ENCODE measurements at places on chromosomes 5 and 9.

DNA sequence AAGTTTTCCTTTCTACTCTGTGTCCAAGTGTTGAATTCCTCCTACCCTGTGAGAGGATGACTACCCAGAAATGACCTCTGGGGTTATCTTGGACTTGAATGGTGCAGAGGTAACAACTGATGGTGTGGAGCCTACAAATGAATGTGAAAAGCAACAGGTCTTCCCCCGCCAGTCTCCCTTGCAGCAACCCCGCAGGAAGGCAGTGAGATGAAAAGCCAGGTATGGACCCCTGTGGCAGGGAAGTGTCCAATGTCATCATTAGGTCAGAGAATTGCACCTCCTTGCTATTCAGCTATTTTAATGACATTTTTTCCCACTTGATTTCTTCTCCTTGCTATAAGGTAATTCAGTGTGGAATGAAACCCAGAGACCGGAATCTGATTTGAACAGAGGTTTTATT, 58.5 kb downstream of the MAT2B start:
- DNase-seq, result no peak

DNA sequence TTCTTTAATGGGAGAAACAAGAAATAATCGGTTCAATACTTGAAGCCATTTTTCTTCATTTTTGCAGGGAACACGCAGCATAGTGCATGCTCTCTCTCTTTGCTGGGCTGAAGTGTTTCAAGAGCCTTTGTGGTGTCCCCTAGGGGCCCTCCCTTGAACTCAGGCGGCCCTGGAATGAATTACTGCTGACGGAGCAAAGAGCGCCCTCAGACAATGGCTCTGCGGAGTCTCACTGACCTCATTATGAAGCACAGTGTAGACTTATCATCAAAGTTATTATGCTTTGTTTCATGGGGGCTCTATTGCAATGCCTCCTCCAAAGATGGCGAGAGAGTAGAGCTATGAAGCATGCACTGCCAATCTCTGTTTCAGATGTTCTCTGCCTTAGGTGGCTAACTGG, 64.8 kb upstream of the ADCY2 start:
- DNase-seq, result peak; percentile 14

DNA sequence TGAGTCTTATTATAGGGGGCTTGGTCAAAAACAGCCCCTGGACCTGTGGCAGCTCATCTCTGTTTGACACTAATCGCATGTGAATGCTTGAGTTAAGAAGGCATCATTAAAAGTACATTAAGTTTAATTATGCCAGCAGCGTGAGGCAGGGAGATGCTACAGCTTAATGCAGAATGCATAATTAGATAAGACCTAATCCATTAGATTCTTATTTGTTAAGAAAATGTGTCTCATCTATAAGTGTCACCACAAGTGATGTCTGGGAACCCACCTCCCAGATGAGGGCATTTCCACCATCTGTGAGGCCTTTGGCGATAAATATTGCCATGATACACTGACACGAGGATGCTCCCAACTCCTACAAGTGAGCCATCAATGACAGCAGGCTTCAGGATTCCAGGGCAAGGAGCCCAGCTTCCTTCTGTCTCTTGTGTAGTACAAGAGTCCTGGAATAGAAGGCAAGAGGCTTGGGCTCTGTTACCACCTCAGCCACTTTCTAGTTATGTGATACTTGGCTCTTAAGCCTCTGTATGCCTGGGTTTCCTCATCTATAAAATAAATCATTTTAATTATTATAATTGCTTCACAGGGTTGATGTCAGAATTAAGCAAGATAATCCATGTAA, 202.7 kb downstream of the FAM114A2 start:
- DNase-seq, result no peak

- DNase-seq, result no peak
Measured at GRCh38 chr9:123089040-123089439, 55.6 kb downstream of the GPR21 start.

DNA sequence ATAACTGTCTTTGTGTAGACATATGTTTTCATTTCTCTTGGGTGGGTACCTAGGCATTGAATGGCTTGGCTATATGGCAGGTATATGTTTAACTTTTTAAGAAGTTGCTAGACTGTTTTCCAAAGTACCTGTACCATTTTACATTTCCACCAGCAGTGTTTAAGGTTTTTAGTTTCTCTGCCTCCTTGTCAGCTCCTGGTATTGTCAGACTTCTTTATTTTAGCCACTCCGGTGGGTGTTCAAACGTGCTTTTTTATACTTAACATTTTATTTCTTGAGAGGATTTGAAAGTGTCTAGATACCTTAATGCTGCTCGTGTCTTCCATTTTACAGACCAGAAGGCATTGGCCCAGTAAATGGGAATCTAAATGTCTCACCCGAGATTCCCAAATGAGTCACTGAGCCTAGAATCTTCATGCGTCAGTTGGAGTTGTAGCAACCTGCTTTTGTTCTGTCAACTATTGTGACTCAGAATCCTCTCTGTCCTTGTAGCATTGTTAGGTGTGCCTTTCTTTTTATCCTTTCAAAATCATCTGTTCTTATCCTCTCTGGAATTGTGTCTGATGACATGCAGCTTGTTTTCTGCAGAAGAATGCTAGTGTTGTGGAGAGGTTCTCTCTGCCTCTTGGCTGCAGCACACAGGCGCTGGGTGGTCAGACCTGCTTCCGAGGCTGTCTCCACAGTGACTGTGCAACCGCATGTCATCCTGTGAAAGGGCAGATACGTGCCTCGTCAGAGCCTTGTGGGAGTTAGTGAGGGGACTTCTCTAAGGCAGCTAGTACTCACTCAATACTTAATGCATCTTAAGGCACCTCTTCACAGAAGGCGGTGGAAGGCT, 291.8 kb downstream of the AOPEP start:
- no peak for DNase-seq

GRCh38 chr5:20619591-20619990, 631.6 kb upstream of the CDH18 start:
- no peak for DNase-seq

DNA sequence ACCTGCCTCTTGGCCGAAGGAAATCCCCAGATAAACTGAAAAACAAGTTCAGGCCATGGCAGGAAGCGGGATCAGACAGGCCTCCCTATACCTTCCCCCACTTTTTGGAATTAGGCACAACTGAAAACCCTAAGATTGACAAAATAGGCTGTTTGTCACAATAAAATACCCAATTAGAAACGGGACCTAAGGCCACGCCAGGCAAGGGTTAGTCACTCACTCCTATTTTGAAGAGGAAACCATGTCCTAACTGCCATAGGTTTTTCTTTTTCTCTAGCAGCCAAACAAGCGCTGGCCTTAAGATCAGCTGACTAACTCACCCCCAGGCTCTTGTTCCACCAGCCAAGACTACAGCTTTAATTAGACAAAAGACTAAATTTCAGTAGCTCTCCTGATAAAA, 11.9 kb downstream of the FBP2 start:
- no peak for DNase-seq

GRCh38 chr9:89425921-89426383, 72.0 kb downstream of the SEMA4D start:
- no peak for DNase-seq

- DNase-seq, result no peak
Measured at GRCh38 chr9:86638109-86638508, 283.9 kb upstream of the TUT7 start.

GRCh38 chr5:80239680-80240367, 16.0 kb downstream of the SERINC5 start:
- no peak for DNase-seq

DNA sequence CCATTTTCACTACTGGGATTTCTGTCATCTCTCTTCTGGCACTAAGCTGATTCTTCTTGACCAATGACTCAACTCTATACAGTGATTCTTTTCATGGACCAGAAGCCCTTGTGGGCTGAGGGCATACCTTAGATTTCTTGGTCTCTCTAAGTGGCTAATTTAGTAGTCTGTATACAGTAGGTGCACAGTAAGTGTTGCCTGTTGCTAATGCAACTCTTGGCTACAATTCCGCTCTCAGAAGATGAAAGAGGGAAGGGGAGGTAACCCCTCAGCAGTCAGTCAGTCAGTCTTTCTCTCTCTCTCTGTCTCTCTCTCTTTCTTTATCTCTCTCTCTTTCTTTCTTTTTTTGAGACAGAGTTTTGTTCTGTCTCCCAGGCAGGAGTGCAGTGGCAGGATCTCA, 115.1 kb upstream of the PANK3 start:
- no peak for DNase-seq

DNA sequence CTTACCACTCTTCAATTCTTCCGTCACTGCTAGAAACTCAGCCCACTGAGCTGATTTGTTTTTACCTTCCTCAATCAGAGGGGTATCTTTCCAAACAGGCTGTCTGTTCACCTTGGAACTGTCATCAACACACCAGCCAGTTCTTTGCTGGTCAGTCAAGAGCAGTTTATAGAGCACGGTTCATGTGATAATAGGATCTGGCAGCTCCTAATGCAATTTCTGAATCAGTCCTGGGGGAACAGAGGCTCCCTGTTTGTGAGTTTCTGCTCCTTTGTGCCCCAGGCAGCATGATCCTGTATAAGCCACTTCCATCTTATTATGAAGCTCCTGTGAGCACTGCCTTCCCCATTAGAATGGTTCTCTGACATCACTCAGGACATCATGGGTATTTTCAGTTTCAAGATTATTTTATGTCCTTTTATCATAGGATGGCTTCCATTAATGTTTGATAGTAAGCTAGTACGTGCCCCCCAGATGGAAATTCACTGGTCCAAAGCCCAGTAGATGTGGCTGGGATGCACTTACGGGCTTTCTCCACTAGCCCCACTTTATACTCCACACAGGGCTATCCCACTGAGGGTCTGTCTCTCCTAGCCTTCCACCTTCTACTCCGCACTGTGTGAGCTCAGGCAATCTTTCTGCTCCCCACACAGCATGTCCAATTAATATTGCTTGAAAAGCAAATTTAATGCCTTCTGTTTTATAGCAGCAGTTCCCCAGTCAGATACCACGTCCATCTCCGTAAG, 85.5 kb upstream of the SPIN1 start:
- no peak for DNase-seq

DNA sequence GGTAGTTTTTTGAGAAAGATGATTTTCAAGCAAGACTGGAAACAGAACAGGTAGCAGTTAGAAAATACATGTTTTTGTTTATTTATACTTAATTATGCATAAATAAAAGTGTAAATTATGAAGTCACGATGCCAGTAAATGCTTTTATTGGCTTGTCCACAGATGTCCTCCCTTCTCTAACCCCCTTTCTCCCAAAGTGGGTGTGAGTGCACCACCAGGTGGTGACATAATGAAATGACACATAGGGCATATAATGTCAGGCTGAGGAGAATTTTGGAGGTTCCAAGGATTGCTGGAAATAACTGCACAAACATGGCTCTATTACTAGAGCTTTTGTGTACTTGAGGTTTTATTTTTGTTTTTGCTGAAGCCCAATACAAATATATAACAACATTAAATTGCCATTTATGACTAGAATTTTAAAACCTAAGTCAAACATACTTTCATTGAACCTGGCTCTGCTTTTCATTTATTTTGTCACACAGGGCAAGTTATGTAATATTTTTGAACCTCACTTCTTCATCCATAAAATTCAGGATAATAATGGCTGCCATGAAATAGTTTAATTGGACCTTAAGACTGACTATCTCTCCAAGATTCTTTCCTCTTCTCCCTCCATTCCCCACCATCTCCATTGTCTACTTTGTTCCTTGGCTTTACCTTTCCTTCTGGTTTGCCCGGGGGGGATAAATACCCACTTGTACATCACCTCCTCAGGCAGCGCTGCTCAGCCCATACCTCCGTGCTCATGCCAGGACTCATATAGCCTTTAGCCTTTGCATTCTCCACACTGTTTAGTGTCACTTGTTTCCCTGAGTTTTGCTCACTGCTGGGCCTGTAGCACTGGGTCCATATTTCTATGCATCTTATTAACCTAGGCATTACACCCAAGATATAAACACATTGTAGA, 168.8 kb downstream of the PDE4D start:
- DNase-seq, result no peak

DNA sequence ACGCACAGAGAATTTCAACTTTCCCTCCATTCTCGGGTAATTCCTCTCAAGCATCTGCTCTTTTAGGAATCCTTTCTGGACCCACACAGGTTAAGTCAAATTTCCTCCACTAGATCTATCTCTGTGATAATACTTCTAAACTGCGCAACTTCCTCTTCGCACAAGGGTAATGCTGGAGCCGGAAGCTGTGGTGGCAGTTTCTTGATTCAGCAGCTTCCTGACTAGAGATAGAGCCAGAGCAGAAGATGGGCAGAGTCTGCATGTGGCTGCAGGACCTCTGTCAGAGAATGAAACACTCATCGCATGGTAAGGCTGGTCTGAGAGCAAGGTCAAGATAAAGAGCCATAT, 11.1 kb upstream of the CDC42SE2 start:
- DNase-seq, result no peak

- no peak for DNase-seq
Measured at GRCh38 chr9:4781408-4781807, 11.3 kb upstream of the RCL1 start.

- DNase-seq, result no peak
Measured at GRCh38 chr5:34496701-34497469, 159.2 kb upstream of the RAI14 start.

DNA sequence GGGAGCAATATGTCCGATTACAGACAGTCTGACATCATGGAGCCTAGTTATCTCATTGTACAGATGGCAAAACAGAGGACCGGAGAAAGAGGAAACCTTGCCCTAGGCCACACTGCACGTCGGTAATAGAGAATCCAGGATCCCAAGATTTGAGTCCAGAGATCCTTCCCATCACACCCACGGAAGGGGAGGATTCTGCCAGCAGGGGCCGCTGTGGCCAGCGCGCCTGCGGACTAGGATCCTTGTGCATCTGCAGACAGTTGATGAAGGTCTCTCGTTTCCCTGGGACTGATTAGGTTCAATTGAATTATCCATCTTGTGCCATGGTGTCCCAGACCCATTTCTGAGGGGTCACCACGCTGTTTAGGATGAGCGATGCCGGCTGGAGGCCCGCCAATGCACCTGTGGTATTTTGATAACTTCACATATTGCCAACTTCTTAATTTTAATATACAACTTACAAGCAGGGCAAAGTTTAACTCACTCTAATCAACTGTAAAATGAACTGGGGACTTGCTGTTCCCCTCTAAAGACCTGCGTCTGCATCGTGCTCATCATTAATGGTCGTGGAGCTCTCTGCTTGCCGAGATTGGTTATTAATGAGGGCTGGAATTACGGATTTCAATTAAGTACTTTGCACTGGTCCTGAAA, 592.7 kb upstream of the BRINP1 start:
- DNase-seq, result no peak

- no peak for DNase-seq
Measured at GRCh38 chr5:23994581-23995370, 487.4 kb downstream of the PRDM9 start.

GRCh38 chr5:172904643-172905345, 54.4 kb upstream of the RPL26L1 start:
- no peak for DNase-seq

DNA sequence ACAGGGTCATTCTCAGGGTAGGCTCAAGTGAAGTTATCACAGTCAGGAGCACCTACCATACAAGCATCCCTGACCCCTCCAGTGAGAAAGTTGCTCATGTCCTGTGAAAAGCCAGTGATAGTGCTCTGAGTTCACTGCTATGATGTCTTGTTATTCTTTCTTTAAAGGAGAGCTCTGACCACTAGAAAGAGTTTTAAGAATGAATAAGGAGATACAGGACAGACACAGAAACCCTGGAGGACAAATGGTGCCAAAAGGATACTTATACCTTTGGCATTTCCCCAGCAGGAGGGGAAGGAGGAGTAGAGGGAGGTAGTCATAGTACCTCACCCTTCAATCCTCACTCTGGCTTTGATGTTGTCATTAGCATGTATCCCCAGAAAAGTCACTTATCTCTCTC, 84.0 kb upstream of the AGXT2 start:
- no peak for DNase-seq

GRCh38 chr5:133751421-133751820, 139.1 kb upstream of the FSTL4 start:
- no peak for DNase-seq

Measured in NCI-H187 treated with DMSO at 0.1 percent for 48 hours (cell line).